ENCODE measurements at places on chromosomes 11 and 22.

- no peak for DNase-seq
Measured at GRCh38 chr22:49983148-49984042, 22.8 kb downstream of the PIM3 start.

- no peak for DNase-seq
Measured at GRCh38 chr11:43690929-43691725, 10.6 kb downstream of the HSD17B12 start.

- DNase-seq: no peak
Measured at GRCh38 chr11:75424396-75424795, 8.6 kb downstream of the KLHL35 start.

- DNase-seq: no peak
Measured at GRCh38 chr11:40421208-40421981, 1038.1 kb downstream of the LRRC4C start.

- peak; percentile 97 for DNase-seq
Measured at GRCh38 chr22:17578136-17578754, 14.9 kb downstream of the SLC25A18 start.

- DNase-seq: no peak
Measured at GRCh38 chr11:133570376-133570775, 38.1 kb upstream of the OPCML start.

- DNase-seq: no peak
Measured at GRCh38 chr11:70146895-70147520, 56.1 kb upstream of the FADD start.

DNA sequence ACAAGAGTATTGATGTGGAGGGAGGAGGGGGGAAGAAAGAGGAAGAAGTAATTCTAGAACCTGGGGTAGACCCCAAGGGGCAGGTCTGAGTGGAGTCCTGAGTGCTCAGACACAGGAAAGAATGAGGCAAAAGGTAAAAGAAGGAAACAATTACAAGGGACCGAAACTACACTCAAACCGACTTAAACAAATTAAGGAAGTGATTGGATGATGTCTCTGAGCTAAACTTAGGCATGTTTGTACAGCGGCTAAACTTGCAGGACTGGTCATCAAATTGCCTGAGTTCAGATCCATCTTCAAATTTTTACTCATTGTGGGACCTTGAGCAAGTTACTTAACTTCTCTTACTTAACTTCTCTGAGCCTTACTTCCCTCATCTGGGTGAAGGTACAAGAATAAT is 86.3 kb upstream of the LRRC55 start:
- DNase-seq: no peak

GRCh38 chr22:36267058-36267457 is 14.1 kb downstream of the APOL1 start:
- no peak for DNase-seq

- DNase-seq: no peak
Measured at GRCh38 chr11:87265979-87266378, 228.2 kb downstream of the TMEM135 start.

DNA sequence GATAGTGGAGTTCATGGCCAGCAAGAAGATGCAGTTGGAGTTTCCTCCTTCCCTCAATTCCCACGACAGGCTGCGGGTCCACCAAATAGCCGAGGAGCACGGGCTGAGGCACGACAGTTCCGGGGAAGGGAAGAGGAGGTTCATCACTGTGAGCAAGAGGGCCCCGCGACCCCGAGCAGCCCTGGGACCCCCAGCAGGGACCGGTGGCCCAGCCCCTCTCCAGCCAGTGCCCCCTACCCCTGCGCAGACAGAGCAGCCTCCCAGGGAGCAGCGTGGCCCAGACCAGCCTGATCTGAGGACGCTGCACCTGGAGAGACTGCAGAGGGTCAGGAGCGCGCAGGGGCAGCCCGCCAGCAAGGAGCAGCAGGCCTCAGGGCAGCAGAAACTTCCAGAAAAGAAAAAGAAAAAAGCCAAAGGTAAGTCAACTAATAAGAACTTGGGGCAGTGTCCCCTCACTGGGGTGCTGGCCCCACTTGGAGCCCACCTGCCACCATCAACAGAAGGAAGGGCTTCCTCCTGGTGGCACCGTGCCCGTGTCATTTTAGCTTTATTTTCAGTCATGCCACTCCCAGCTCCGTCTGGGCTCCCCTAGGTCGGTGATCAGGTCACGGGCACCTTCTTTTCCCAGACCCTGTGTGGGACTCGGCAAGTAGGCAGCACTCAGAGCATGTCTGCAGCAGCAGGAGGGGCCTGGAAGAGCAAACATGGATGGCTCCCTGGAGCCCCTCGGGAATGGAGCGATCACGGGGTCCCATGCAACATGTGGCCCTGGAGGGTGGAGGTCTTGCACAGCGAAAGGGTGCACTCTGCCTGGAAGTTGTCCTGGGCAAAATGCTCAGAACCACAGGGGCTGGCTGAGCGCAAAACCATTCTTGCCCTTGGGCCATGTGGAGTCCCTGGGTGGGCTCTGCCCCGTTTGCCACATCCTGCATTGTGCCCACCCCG is 33.3 kb downstream of the IGHMBP2 start:
- DNase-seq: no peak

- DNase-seq: no peak
Measured at GRCh38 chr11:76685831-76686230, 15.3 kb upstream of the LRRC32 start.

GRCh38 chr11:72672597-72673238 is 1.5 kb downstream of the PDE2A start:
- DNase-seq: no peak

DNA sequence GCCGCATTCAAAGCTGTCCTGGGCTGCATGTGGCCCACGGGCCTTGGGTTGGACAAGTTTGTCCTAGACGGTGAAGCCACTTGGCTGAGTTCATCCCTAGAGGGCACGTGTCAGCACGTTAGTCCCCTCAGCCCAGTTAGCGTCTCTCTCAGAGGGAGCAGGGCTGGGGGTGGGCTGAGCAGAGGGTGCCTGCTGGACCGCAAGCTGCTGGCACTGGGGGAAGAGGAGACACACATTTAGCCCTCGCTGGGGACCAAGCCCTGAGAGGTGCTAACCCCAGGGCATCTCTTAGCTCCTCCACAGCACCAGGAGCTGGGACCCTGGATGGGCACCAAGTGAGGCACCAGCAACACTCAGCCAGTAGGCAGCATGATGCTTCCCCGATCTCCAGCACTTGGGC is 107.0 kb downstream of the SHANK2 start:
- no peak for DNase-seq

DNA sequence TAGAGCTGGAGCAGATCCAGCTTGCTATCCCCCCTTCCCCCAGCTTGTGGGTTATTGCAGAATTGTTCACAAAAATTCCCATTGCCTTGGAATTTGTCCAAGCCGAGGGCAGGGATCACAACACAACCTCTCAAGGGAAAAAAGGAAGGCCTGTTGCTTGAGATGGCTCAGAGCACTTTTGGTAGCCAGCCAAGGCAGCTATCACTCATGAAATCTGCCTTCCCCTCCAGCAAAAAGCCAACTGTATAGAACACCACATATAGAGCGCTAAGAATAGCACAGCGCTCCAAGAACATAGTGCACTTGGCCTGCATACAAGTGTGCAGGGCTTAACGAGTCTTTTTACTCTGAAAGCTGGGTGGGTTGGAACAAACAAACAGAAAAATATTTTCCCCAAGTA is 46.2 kb downstream of the FAM83F start:
- DNase-seq: peak; percentile 84

GRCh38 chr22:39299829-39300178 is 19.6 kb downstream of the RPL3 start:
- no peak for DNase-seq

GRCh38 chr11:47577460-47578041 is 1.2 kb downstream of the KBTBD4 start:
- no peak for DNase-seq

GRCh38 chr11:2998073-2998850 is 6.1 kb upstream of the NAP1L4 start:
- no peak for DNase-seq

- no peak for DNase-seq
Measured at GRCh38 chr11:6862961-6863360, at the start of gene OR10A2. OR10A2 (plus strand) TSS chr11:6863057; CDS start chr11:6869755, 6,698 bp downstream.

Data from thyroid gland (tissue), 4 donors.